ENCODE measurements at places on chromosomes 11 and 22.

DNA sequence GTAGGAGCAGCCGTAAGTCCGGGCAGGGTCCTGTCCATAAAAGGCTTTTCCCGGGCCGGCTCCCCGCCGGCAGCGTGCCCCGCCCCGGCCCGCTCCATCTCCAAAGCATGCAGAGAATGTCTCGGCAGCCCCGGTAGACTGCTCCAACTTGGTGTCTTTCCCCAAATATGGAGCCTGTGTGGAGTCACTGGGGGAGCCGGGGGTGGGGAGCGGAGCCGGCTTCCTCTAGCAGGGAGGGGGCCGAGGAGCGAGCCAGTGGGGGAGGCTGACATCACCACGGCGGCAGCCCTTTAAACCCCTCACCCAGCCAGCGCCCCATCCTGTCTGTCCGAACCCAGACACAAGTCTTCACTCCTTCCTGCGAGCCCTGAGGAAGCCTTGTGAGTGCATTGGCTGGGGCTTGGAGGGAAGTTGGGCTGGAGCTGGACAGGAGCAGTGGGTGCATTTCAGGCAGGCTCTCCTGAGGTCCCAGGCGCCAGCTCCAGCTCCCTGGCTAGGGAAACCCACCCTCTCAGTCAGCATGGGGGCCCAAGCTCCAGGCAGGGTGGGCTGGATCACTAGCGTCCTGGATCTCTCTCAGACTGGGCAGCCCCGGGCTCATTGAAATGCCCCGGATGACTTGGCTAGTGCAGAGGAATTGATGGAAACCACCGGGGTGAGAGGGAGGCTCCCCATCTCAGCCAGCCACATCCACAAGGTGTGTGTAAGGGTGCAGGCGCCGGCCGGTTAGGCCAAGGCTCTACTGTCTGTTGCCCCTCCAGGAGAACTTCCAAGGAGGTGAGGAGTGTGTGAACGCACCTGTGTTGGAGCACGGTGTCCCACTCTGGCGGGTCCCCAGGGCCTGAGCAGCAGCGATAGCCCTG is at the start of gene TAGLN:
TSS of gene TAGLN (plus strand) at position 318 of the 863 bp plus-strand sequence. CDS start 3,644 bp downstream, outside the sequence.
- no peak for DNase-seq

DNA sequence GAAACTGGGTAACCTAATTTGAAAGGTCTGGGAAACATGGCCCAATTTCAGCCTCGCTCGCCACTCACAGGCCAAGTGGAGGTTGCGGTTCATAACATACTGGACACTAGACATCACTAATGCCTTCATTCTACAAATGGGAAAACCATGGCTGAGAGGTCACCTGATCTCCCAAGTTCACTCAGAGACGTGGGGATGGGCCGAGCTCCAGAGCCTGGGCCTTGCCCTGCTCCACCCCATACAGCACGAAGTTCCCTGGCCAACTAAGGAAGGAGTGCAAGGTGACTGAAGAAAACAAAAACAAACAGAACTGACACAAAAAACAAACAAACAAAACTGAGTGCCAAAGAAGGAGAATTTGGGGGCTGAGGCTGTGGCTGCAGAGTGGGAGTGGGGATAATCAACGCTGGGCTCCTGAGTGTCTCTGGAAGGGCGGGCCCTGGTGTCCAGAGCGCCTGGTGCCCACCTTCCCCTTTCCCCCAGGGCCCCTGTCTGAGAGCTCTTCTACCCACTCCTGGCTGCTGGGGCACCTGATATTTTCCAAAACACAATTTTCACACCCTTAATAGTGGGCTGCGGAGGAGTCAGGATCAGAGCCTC is 46.5 kb upstream of the ADA2 start:
- no peak for DNase-seq

- no peak for DNase-seq
Observed at GRCh38 chr11:3016861-3017260, 24.7 kb upstream of the NAP1L4 start.

DNA sequence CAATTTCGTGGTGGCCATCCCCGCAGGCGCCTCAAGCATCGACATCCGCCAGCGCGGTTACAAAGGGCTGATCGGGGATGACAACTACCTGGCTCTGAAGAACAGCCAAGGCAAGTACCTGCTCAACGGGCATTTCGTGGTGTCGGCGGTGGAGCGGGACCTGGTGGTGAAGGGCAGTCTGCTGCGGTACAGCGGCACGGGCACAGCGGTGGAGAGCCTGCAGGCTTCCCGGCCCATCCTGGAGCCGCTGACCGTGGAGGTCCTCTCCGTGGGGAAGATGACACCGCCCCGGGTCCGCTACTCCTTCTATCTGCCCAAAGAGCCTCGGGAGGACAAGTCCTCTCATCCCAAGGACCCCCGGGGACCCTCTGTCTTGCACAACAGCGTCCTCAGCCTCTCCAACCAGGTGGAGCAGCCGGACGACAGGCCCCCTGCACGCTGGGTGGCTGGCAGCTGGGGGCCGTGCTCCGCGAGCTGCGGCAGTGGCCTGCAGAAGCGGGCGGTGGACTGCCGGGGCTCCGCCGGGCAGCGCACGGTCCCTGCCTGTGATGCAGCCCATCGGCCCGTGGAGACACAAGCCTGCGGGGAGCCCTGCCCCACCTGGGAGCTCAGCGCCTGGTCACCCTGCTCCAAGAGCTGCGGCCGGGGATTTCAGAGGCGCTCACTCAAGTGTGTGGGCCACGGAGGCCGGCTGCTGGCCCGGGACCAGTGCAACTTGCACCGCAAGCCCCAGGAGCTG is 24.8 kb downstream of the ADAMTS15 start:
- no peak for DNase-seq

- DNase-seq: no peak
Observed at GRCh38 chr22:30649430-30650007, 13.9 kb downstream of the SLC35E4 start.

DNA sequence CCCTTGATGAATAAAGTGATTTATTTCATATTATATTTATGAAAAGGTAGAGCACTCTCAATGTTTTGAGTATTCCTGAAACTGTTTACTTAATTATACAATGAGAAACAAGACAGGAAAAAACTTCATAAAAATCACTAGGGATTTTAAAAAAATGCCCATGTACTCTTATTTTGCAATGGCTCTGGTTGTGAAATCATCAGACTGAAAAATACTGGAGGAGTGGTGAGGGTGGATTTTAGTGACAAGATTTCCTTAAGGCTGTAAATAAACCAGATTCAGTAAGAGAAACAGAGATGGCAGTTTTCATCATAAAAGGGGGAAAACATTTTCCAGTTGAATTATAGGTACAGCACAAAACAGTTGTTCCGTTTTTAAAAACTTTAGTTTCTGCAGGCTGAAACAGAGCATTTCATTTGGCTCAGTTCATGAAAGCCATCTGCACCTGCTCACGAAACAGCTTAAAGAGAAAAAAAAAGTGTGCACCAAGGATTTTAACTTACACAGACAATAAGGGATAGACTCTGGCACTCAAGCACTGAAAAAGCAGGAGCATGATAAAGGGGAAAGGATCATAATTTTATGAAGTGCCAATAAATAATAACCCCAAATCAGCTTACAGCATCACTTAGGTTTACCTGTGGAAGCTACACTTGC is 100.7 kb downstream of the MAML2 start:
- DNase-seq: no peak

DNA sequence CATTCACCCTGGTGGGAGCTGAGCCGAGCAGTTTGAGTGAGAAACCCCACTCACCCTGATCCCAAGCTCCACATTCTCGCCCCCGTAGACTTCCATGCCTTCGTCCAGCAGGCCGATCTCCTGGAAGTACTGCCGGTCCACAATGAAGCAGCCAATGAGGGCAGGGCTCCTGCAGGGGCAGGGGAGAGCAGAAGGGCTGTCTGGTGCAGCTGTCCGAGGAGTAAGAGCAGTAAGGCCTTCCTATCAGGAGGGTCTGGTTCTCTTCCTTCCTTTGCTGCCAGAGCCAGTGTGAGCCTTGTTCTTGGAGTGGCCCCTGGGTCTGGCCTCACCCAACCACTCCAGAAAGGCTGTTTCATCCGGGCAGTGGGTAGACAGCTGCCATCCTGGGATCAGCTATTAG is 19.4 kb upstream of the CSNK2A3 start:
- no peak for DNase-seq

DNA sequence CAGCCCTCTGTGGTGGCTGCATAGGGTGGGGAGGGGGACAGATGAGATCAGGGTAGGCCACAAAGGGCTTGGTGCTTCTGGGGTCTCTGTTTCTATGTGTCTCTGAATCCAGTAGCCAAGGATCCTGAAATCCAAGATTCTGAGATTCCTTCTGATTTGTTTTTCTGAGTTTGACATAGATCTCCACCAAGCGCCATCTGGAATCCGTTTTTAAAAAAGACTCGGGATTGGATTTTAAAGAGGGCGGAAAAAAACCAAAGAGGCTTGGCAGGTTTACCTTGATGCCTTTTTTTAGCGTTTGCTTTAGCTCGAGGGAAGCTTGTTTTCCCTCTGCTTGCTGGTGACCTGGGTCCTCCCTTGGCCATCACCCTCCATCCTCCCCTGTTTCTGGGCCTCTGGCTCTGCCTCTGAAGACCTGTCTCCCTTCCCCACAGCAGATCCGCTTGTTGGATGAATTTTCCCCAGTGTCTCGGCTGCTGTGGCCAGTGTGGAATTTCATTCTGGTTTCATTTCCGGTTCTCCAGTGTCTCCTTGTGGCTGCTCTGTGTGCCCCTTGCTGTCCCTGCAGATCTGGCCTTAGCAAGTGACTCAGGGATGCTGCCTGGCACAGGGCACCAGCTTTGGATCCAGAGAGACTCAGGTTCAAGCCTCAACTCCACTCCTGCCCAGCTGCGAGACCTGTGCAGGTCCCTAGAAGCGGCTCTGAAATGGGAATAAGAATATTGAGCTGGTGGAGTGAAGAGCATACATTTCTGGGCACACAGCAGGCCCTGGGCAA is 15.1 kb downstream of the SYNGR1 start:
- no peak for DNase-seq

- DNase-seq: no peak
Observed at GRCh38 chr11:43872995-43873394, 7.6 kb upstream of the ALKBH3 start.

- DNase-seq: no peak
Observed at GRCh38 chr11:4054643-4055042, 40.0 kb upstream of the RRM1 start.

DNA sequence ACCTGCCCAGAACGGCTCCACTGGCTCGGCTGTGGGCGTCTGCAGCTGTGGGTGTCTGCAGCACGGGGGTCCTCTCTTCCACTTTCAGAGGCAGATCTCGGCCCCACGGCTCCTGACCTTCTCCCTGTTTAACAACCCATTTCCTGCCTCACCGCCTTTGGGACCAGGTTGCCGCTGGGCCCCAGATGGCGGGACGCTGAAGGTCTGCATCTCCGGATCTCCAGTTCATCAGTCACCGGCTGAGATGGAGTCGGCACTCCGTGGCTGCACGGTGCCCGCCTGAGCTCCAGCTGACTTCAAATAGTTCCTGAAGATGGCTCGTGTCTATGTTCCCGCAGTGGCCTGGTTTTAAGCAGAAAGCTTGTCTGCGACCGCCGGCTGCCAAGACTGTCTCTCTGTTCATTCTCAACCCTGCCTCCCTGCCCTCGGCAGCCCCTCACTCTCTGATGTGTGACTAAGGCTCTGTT is 475.9 kb downstream of the BRD1 start:
- no peak for DNase-seq

GRCh38 chr11:60069450-60069849 is 13.0 kb downstream of the MS4A3 start:
- no peak for DNase-seq

DNA sequence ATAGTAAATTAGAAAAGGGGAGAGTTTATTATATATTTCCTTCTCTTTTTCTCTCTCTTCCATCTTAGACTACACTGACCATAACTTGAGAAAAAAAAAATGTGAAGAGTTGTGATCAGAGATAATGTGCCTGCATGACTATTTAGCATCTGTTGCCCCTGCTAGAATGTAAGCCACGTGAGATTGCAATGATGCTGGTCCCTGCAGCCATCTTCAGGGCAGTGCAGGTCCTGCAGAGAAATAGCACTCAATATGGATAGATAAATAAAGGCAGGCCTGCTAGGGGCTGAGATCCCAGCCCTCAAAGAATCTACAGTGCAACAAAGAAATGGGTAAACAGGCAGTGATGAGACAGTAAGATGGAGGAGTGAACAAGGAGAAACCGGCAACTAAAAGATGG is 7.8 kb upstream of the DKK3 start:
- DNase-seq: no peak

- DNase-seq: no peak
Observed at GRCh38 chr22:35863432-35863831, 145.8 kb downstream of the APOL5 start.
